ENCODE measurements at places on chromosomes 4 and X.

DNA sequence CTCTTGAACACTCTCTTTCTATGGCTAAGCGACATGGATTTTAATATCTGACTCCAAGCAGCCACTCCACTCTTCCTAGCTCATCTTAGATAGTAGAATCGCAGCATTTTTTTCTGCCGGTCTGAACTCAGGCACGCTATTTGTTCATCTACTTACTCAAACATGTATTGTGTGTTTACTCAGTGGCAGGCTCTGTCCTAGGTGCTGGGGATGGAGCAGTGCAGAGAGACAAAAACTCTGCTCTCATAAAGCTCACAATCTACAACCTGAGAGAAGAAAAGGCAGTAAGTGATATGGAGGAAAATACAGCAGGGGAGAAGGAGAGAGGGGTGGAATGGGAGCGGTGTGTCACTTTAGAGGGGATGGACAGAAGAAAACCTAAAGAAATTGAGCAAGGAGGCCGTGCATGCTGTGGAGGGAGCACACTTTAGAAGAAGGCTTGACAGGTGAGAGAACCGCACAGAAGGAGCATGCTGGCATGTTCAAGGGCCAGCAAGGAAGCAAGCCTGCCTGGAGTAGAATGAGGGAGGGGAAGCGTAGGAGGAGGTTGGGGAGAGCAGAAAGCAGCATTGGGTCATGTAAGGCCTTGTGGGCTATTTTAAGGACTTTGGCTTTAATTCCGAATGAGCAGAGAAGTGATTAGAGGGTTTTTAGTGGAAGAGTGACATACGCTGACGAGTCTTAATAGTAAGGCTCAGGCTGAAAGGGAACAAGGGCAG is 132.0 kb downstream of the ANK2 start:
- no peak for DNase-seq

GRCh38 chrX:20472148-20472547 is 205.4 kb upstream of the RPS6KA3 start:
- DNase-seq, result no peak

DNA sequence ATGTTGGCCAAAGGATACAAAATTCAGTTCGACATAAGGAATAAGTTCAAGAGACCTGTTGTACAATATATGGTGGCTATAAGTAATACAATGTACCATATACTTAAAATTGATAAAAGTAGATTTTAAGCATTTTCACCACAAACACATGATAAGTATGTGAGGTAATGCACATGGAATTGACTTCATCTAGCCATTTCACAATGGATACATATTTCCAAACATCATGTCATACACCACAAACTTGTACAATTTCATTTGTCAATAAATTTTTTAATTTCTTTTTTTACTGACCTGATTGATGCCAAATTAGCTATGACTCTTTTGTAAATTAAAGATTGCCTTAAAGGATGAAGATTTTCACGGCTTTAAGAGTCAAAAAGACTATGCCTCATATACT is 103.1 kb upstream of the VCX2 start:
- DNase-seq, result no peak

DNA sequence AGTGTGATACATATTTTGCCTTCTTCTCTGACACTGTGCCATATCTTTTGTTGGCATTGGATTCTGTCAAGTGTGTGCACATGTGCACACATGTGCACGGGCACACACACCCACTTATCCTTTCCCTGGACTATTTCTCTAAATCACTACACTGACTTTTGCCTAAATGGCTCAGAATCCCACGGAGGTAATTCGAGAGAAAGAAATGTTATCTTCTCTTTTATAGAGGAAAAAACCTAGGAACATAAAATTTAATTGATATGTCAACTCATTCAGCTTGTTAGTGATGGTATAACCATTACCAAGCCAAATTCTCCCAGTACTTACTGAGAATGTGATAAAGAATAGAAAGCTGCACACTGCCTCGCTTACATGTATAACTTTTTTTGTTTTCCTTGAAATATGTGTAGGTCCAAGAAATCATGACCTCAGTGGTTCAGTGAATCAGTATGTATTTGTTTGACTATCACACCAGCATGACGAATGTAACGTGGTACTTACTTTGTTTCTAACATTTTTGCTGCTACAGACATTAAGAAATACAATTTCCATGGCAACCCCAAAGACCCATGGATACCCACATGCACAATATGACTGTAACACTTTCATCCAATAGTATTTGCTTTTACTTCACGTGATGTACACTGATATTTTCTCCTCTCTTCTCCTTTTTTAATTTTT is 163.0 kb downstream of the PCDH7 start:
- no peak for DNase-seq

- DNase-seq, result no peak
Observed at GRCh38 chr4:23539969-23540569, 349.8 kb downstream of the PPARGC1A start.

- DNase-seq, result no peak
Observed at GRCh38 chr4:15779809-15780208, 1.7 kb downstream of the CD38 start.

GRCh38 chrX:136574548-136574947 is 42.5 kb downstream of the VGLL1 start:
- DNase-seq, result no peak

- no peak for DNase-seq
Observed at GRCh38 chr4:183993676-183994075, 88.6 kb downstream of the STOX2 start.

GRCh38 chrX:154750301-154751202 is at the start of gene GAB3:
Gene GAB3, minus strand, starts transcription at chrX:154751077. Its CDS starts 52 bp downstream, at chrX:154751025.
- DNase-seq, result no peak

GRCh38 chrX:79369871-79370270 is 2.7 kb upstream of the ITM2A start:
- no peak for DNase-seq

- no peak for DNase-seq
Observed at GRCh38 chr4:40228497-40229365, 31.9 kb downstream of the RHOH start.

GRCh38 chrX:119942831-119943184 is 743 bp downstream of the NKAP start:
- DNase-seq, result no peak

GRCh38 chrX:16462912-16463311 is 187.0 kb upstream of the S100G start:
- DNase-seq, result no peak

GRCh38 chrX:110001740-110002299 is 1.1 kb upstream of the TMEM164 start:
- no peak for DNase-seq

- DNase-seq, result no peak
Observed at GRCh38 chr4:51880016-51880915, 37.3 kb downstream of the DCUN1D4 start.

DNA sequence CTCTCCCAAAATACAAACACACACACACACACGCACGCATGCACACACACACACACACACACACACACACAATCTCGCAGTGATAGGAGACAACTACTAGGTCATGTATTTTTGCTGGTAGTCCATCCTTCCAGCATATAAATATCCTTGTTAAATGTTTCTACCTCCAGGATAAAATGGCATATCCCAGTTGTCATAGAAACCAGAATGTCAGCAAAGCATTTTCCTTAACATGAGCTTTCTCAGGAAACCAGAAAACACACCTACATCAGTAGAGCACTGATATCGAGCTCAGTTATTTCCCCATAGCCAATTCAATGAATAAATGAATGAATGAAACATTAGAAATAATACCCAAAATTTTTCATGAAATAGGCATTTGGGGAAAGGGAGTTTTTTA is 115.7 kb downstream of the PWWP3B start:
- no peak for DNase-seq

GRCh38 chr4:185774845-185775680 is 36.9 kb downstream of the SORBS2 start:
- DNase-seq, result no peak

DNA sequence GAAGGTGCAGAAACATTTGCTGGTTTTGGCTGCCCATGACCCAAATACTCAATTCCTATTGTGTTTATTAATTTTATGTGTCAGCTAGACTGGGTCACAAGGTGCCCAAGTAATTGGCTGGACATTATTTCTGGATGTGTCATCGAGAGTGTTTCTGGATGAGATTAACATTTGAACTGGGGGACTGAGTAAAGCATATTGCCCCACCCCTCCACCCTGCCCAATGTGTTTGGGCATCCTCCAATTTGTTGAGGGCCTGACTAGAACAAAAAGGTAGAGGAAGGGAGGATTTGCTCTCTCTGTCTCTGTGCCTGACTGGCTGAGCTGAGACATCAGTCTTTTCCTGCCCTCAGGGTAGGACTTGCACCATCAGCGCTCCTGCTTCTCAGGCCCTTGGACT is 29.7 kb upstream of the LCORL start:
- no peak for DNase-seq

- DNase-seq, result no peak
Observed at GRCh38 chr4:79788884-79789283, 284.1 kb downstream of the ANTXR2 start.

DNA sequence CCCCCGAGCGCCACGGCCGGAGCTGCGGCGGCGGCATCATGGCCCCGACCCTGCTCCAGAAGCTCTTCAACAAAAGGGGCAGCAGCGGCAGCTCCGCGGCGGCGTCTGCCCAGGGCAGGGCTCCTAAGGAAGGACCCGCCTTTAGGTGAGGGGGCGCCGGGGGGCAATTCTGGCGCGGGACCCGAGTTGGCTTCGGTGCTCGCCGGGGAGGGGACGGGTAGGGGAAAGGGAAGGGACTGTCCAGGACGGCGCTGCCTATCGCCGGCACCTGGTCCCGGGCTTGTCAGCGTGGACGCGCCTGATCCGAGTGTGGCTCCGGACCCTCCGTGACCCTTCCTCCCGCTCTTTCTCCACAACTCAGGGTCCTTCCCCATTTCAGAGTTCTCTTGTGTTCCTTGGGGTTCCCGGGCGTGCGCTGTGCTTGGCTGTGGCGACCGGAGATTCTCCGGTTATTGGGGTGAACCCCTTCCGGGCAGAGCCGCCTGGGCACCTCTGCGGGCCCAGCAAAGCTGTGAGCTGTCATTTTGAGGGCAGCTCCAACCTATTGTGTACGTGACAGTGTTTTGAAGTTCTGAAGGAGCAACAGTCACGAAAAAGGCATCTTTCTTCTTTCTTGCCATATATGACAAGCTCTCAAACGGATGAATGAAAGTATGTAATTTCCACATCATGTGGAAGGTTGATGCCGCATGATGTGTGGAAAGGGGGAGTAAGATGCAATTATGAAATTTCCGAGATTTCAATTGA is 522 bp downstream of the FNIP2 start:
- peak; percentile 84 for DNase-seq

DNA sequence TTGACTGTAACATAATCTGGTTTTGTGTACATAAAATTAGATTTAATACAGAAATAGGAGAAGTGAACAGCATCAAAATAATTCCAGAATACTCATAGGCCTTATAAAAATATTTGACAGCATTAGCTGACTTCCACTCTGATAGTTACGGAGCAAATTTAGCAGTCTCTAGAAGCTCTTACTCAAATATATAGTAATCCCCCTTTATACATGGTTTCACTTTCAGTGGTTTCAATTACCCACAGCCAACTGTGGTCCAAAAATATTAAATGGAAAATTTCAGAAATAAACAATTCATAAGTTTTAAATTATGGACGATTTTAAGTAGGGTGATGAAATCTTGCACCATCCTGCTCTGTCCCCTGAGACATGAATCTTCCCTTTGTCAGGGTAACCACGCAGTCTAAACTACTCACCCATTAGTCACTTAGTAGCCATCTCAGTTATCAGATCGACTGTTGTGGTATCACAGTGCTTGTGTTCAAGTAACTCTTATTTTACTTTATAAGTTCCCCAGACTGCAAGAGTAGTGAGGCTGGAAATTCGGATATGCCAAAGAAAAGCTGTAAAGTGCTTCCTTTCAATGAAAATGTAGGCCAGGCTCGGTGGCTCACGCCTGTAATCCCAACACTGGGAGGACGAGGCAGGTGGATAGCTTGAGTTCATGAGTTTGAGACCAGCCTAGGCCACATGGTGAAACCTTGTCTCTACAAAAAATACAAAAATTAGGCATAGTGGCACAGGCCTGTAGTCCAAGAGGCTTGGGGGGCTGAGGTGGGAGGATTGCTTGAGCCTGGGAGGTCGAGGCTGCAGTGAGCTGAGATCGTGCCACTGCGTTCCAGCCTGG is 17.2 kb upstream of the RTL9 start:
- DNase-seq, result no peak

GRCh38 chr4:76659103-76659490 is 224.1 kb downstream of the SHROOM3 start:
- DNase-seq, result no peak

- no peak for DNase-seq
Observed at GRCh38 chrX:112067601-112068000, 15.0 kb downstream of the TRPC5 start.

DNA sequence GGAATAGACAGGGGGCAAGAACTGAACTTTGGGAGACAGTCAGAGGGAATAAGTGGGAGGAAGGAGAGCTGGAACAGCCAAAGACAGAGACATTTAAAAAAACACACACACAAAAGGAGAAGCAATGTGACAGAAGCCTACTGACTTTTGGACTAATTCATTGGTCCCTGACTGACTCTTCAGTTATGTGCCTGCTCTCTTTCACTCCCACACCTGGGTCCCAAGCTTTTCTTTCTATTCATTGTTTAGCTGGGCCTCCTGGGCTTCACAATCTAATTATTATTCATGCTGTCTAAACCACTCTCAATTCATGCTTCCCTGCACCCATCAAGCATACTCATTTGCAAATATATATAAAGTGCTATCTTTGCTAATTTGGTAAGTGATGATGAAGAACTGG is 139.2 kb upstream of the IRS4 start:
- DNase-seq, result no peak

GRCh38 chr4:176939445-176939844 is 146.7 kb upstream of the VEGFC start:
- DNase-seq, result no peak

DNA sequence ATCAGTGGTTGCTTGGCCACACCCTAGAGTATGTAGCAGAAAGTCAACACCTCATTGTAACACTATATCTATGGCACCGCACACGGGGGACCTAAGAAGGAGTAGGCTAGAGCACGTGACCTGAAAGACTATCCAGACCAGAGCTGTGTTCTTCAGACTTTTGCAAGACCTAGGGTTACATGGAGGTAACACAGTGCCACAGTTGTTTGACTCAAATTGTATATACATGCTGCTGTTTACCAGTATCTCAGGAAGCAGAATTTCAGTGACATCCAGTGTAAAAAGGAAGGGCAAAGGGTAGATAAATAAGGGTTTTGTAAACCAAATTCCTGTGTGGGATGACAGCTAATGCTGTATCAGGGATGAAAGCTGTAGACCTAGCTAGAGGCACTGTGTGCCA is 30.2 kb downstream of the PNMA6A start:
- no peak for DNase-seq

DNA sequence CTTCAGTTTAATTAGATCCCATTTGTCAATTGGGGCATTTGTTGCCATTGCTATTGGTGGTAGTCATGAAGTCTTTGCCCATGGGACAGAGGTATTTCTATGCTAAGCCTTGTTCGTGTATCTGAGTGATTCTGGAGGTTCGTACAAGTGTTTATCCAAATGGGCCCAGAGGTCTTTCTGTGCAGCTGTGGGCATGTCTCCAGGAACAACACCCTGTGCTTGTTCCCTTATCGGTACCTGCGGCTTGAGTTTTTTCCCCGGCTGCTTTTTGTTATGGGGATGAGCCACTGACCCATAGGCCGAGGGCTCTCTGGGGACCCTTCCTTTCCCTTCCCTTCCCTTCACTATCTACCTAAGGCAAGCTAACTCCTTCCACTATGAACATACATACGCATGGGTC is 81.4 kb upstream of the WDR1 start:
- DNase-seq, result no peak

- DNase-seq, result no peak
Observed at GRCh38 chrX:470686-471085, 84.0 kb upstream of the PPP2R3B start.

GRCh38 chrX:12563121-12563520 is 228.1 kb upstream of the PRPS2 start:
- no peak for DNase-seq
